Stimulated activated CD8-positive, alpha-beta memory T cell treated with anti-CD3 and anti-CD28 coated beads, Interleukin-12 subunit alpha, Interleukin-12 subunit beta, amount 100 ng/mL, for 1 hour (primary cell): ENCODE measurements at places on chromosomes 3 and 15.

GRCh38 chr3:42269647-42270046 is 3.7 kb upstream of the CCK start:
- no peak for DNase-seq

DNA sequence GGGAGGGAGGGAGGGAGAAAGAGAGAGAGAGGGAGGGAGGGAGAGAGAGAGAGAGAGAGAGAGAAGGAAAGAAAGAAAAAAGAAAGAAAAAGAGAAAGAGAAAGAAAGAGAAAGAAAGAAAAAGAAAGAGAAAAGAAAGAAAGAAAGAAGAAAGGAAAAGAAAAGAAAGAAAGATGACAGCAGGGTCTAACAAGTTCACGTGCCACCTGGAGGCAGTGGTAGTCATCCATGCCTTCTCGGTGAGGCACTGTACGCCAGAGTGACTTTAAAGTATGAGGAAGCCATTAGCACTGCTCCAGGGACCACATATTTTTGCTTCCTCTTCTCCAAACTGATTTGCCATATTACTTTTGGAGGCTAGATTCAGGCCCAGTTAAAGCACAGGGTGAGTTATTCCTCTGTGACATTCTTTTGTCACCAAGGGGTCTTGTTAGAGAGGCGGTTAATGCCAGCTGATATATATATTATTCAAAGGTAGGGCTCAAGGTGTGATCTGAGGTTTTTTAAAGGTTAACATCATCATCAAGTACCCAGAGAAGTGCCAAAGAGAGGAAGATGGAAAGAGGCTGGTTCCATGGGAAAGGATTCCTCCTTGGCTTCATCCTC is at the start of gene HTR3D:
HTR3D (plus strand) TSS at position 556 of the 606 bp plus-strand sequence; CDS start at position 556, 0 bp downstream.
- DNase-seq: no peak

- no peak for DNase-seq
Measured at GRCh38 chr3:48215466-48215865, 7.8 kb upstream of the CAMP start.

DNA sequence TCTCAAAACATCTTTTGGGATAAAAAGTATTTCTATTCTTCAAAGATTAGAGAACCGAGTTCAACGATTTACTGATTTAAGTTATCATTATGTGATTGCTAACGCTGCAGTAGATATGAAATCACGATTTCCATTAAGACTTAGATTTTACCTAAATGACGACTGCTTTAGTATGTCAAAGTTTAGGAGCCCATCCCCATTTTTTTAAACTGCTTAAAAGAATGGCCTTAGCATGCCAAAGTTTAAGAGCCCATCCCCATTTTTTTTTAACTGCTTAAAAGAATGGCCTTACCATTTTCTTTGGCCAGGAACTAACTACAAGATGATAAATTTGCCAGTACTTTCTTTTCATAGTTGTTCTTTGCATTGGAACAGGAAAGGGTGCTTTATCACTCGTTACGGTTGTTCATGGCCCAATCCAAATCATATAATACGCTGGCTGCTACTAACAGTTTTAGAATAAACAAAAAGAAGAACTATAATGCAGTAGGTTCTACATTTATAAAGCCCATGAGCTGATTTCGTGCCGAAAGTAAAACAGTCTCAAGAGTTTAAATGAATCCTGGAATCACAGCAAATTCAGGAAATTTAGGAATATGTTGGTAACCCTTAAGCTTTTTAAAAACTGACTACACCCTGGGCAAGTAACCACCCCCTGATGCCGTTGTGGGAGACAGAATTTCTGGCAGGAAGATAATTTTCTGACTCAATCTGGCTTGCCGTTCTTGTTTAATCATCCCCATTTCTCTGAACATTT is 869 bp upstream of the TSC22D2 start:
- no peak for DNase-seq

GRCh38 chr15:42986693-42987342 is 66.2 kb upstream of the TTBK2 start:
- no peak for DNase-seq

GRCh38 chr15:85646538-85647091 is 148.1 kb downstream of the KLHL25 start:
- peak; percentile 12 for DNase-seq

GRCh38 chr3:18572809-18573208 is 147.7 kb upstream of the SATB1 start:
- DNase-seq: no peak
